ENCODE measurements at places on chromosomes 6 and 20.

DNA sequence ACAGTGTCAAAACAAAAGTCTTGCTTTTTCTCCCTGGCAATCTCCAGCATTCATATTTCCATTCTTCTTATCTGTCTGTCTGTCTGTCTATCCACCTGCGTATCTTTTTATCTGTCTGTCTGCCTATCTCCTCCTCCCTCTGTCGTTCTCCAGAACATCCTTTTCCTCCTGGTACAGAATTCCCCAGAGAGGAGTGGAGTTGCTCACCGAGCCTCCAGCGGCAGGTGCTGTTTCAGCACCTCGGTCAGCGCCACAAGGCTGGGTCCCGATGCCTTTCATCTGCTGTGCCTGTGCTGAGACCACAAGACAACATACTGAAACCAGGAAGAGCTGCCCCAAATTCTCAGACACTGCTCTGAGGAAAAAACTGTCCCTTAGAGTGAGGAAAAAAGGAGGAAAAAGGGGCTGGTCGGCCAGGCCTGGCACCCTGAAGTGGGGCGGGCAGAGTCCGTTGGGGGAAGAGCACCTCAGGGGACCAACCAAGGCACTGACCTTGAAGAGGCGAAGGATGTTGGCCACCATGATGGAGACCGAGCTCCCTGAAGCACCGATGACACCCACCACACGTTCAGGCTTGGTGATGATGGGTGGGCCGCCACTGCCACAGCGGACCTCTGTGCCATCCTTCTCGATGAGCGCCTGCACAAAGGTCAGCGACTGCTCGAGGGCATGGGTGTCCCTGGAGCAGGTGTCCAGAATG, 13.3 kb downstream of the GRM4 start:
- no peak for DNase-seq

DNA sequence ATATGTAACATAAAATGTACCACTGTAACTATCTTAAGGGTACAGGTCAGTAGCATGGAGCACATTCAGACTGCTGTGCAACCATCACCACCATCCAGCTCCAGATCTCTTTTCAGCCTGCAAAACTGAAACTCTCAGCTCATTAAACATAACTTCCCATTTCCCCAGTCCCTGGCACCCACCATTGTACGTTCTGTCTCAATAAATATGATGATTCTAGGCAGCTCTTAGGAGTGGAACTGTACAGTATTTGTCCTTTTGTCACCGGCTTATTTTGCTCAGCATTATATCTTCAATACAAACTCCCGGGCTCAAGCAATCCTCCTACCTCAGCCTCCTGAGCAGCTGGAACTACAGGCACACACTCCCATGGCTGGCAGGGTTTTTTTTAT, 1.5 kb downstream of the ZC3H12D start:
- DNase-seq: no peak

DNA sequence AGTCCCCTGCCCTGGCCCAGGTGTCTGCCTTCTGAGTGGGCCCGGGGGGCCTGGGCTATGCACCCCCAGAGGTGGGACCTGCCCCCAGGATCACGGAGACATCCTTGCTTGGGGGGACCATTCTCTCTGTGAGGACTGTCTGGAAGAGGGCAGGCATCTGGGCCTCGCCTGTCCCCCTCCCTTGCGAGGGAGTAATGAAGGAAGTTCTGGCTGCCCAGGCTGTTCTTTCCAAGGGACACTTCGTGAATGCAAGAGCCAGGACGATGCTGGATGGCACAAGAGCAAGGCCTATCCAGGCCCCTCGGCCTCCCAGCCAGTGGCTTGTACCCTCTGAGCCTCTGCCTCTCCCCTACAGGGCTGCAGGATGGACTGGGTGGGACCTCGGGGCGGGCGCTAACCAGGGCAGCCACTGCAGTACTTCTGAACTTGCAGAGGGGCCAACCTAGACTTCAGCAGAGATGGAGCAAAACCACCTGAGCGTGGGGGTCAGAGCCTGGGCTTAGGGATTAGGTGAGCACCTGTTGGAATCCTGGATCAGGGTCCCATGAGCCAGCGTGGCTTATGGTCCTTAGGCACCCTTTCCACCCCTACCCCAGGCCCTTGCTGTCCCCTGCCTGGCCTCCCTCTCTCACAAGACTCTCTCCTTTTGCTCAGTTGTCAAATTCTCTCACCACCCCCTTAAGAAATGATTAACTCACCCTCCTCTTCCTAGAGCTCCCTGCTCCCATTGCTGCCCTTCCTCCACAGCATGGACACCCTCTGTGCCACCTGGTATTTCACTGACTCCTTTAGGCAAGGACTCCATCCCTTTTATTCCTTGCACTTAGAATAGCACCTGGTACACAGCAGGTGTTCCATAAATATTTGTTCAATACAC, 53.2 kb downstream of the CTCFL start:
- no peak for DNase-seq

- DNase-seq: no peak
Measured at GRCh38 chr20:13851279-13851678, 66.5 kb downstream of the NDUFAF5 start.

DNA sequence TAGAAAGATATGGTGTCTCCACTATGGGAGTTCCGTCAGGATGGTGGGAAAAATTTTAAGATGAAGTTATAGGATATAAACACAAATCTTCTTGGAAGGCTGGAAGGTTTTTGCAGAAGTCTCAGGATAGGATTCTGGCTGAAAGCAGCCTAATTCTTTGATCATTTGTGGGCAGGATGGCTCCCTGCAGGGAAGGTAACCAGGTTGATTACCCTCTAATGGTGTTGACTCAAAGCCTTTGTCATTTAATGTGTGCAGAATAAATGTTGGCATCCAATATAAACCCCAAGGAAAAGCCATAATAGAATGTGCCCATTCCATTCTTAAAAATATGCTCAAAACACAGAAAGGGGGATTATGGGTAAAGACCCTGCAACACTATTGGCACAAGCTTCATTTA, 204.3 kb downstream of the EPM2A start:
- DNase-seq: peak; percentile 27

DNA sequence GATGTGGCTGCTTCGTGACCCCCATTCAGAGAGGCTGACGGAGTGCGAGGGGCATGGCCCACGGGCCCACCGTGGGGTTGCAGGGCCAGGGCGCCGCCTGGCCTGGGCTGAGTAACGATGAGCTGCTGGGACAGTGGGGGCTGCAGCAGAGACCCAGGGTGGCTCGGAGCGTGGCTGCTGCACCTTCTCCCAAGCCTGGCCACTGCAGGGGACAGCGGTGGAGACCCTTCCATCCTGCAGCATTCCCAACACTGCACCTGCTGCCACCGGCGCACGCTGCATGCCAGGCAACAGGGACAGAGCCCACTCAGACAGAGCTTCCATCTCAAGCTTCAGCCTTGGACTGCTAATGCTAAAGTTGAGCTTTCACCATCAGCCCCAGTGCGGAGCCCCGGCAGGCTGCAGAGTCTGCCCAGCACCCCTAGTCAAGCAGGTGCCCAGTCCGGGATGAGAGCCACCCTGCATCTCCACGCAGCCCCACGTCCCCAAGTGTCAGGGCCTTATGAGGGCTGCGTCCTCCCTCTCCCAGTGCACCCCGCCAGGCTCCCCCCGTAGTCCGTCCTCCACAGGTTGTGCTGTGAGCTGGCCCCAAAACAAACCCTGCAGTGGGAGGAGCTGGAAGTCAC, 89.4 kb upstream of the AFDN start:
- DNase-seq: no peak

GRCh38 chr20:58791286-58791685, 59.4 kb downstream of the GNAS-AS1 start:
- no peak for DNase-seq

DNA sequence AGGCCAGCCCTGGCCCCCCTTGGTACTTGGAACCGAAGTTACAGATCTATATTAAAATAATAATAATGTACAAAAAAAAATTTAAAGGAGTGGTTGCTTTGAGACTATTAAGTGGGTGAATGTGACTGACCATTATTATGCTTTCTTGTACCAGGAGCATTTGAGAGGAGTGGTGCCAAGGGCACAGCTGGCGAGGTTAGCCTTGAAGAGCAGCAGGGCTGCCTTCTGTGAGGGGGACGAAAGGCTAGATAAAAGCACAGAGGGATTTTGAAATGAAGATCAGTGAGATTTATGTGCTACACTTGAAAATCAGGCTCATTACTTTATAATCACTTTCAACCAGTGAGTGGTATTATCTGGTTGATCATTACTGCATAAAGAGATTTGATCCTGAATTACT, 48.6 kb downstream of the FIG4 start:
- no peak for DNase-seq

DNA sequence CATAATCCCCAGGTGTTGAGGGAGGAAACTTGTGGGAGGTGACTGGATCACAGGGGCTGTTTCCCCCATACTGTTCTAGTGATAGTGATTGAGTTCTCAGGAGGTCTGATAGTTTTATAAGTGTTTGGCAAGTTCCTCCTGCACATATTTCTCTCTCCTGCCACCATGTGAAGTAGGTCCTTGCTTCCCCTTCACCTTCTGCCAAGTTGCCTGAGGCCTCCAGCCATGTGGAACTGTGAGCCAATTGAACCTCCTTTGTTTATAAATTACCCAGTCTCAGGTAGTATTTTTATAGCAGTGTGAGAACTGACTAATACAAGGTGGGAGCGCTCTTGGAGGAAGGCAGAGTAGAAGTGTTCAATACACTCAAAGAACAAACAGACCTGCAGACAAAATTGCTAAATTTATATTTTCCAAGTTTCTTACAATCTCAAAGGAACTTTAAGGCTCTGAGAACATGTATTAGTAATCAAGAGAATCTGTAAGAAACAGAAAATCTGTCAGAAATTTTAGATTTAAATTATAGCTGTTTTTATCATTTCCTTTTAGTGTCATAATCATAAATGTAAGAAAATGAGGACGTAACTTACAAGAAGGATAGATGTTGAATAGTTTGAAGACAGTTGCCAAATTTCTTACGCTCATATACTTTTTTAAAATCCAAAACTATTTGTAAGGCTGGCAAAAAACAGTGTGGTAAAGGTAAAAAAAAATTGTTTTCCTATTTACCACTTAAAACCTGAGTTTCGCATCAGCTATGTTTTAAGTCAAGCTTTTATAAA, 77.7 kb downstream of the ASCC3 start:
- no peak for DNase-seq

DNA sequence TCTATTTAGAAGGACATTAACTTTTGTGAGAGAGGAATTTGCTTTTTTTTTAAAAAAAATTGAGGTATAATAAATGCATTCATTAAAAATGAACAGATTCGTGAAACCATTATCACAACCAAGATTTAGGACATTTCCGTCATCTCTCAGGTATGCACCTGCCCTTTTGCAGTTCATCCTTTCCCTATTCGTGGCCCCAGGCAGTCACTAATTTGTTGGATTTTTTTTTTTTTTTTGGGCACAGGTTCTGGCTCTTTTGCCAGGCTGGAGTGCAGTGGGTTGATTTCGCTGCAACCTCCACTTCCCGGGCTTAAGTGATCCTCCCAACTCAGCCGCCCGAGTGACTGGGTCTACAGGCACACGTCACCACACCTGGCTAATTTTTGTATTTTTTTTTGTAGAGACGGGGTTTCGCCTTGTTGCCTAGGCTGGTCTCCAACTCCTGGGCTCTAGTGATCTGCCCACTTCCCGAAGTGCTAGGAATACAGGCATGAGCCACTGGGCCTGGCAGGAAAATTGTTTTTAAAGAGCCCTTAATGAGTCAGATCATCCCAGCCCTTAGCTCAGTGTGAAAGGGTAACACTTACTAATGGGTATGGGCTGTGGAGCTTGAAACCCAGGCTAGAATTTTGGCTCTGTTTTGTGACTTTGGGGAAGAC, 9.2 kb downstream of the PHF3 start:
- no peak for DNase-seq

DNA sequence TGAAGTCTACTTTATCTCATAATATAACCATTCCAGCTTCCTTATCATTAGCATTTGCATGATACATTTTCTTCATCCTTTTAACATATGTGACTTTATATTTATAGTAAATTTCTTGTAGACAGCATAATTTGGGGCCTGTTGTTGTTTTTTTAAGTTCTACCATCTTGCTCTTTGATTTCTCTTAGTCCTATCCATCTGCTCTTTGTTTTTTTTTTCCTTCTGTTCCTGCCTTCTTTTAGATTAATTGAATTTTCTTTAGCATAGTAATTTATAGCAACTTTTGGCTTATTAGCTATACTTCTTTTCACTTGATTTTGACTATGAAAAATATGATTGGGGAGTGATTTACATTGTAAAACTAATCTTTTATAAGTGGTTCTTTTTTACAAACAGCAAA, 19.2 kb upstream of the FABP7 start:
- no peak for DNase-seq

DNA sequence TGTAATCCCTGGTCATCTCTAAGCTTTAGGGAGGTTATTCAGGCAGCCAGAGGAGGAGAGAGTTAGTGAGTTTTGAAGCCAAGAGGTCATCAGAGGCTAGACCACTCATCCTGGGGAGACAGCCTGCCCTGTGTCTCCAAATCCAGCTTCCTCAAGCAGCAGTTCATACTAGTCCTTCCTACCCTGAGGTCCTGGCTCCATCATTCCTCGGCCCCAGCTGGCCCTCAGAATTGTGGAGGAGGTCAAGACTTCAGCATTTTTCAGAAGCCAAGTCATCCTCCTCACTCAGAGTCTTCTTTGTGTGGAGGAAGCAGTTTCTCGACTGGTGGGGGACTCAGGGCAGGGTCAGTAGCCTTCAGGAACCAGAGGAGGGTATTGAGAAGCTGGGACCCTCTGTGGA, 12.4 kb upstream of the KIAA1755 start:
- DNase-seq: no peak

- DNase-seq: no peak
Measured at GRCh38 chr20:3741836-3742458, 9.5 kb downstream of the HSPA12B start.

GRCh38 chr20:11989018-11989771, 71.5 kb downstream of the BTBD3 start:
- no peak for DNase-seq

- no peak for DNase-seq
Measured at GRCh38 chr20:57089699-57090144, 176.7 kb downstream of the BMP7 start.

DNA sequence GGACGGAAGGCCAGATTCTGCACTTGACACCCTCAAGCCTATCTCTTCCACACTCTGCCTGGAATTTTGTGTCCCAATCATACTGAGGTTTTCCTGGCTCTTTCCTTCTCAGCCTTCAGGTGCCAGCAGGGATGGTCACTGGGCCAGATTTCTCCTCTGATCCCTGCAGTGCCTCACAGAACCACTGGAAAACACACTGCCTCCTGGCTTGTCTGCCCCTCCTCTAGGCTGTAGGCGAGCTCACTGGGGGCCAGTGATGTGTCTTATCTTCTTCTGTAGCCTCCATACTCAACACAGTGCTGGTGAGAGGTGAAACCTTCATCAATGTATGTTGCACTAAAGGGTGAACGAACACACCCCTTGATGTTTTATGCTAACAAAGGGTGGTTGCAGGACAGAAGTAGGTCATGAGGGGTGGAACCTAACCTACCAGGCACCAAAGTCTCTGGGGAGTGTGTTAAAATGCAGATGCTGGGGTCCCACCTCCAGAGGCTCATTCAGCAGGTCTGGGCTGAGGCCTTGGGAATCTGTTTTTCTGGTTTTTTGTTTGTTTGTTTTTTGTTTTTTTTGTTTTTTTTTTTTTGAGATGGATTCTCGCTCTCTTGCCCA, 80.3 kb downstream of the CDH26 start:
- DNase-seq: no peak

Measured in NCI-H2081 treated with DMSO at 0.1 percent for 48 hours (cell line).